Activated CD4-positive, alpha-beta T cell treated with anti-CD3 and anti-CD28 coated beads for 1 hour (primary cell): ENCODE measurements at places on chromosomes 3 and 15.

- DNase-seq = no peak
Observed at GRCh38 chr3:31503456-31503855, 29.3 kb upstream of the STT3B start.

DNA sequence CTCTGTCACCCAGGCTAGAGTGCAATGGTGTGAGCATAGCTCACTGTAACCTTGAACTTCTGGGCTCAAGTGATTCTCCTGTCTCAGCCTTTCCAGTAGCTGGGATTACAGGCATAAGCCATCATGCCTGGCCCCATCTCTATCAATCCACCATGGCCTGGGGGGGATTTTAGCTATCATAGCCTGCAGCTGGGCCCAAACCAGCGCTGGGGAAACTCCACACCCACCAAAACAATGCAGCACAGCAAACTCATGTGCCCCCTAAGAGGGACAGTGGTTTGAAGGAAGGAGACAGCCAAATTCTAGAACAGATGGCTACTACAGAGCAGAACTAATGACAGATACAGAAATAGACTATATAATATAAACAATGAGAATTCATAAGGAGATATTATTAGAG, 13.8 kb upstream of the NSMCE3 start:
- no peak for DNase-seq

- DNase-seq = no peak
Observed at GRCh38 chr3:33544126-33544525, 103.9 kb upstream of the UBP1 start.

DNA sequence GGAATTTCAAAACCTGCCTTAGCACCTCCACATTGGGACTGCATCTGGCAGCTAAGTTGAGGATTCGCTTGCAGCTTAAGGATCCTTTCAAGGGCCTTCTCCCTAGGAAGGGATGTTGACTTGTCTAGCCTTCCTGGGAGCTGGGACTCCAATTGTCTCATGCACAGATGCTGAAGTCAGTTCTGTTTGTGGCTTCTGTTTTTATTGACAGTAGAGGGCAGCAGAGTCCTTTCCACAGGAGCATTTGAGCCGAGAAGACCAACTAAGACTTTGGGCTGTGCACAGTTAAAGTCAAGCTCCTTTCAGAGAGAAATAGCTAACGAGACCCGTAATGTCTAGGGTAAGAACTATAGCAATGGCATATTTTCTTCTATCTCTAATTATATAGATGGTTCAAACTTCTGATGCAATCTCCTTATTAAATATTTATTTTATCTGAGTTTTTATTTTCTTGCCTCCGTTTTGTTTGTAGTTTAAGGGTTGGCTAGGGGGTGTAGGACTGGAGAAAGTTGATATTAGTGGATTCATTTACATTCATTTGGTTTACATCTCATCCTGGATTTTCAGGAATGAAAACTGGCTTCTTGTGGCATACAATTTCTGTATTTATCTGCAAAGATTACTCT, 59.7 kb upstream of the KBTBD8 start:
- DNase-seq = no peak

DNA sequence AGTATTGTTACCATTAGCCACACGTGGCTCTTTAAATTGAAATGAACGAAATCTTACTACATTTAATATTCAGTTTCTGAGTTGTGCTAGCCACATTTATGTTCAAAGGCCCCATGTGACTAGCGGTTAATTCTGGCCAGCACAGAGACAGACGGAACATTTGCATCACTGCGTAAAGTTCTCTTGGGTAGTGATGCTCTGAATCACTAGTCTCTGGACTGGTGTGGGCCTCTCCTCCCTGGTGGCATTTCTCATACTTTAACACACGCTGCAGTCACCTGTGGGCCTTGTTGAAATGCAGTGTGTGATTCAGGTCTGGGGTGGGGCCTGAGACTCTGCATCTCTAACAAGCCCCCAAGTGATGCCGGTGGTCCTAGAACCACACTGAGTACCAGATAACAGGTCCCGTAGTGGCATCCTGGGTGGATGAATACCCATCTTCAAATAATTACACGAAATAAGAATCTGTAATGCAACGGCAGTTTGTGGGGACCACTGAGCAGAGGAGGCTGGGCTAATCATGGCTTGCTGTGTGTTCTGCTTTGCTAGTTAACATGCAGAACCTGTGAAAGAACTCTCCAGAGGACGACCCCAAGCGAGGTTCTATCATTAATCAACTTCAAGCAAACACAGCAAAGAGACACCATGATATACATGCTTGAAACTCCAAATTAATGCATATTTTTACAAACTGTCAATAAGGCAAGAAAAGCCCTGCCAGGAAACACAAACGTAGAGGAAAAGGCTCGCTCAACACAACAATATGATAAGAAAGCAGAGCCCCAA, 623.8 kb downstream of the FOXP1 start:
- no peak for DNase-seq

DNA sequence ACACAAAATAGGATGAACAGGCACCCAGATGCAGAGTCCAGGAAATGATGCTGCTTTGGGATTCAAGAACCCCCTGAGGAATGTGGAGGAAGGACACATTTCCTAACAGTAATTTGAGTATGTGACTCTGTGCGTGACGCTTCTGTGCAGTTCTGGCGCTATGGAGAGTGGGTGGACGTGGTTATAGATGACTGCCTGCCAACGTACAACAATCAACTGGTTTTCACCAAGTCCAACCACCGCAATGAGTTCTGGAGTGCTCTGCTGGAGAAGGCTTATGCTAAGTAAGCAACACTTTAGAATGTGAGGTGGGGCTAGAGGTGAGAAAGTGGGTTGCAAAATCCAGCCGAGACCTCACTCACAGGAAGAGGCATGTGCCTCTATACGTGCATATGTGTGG, 28.3 kb downstream of the CAPN3 start:
- no peak for DNase-seq

- no peak for DNase-seq
Observed at GRCh38 chr15:57861034-57861638, 154.6 kb downstream of the POLR2M start.

DNA sequence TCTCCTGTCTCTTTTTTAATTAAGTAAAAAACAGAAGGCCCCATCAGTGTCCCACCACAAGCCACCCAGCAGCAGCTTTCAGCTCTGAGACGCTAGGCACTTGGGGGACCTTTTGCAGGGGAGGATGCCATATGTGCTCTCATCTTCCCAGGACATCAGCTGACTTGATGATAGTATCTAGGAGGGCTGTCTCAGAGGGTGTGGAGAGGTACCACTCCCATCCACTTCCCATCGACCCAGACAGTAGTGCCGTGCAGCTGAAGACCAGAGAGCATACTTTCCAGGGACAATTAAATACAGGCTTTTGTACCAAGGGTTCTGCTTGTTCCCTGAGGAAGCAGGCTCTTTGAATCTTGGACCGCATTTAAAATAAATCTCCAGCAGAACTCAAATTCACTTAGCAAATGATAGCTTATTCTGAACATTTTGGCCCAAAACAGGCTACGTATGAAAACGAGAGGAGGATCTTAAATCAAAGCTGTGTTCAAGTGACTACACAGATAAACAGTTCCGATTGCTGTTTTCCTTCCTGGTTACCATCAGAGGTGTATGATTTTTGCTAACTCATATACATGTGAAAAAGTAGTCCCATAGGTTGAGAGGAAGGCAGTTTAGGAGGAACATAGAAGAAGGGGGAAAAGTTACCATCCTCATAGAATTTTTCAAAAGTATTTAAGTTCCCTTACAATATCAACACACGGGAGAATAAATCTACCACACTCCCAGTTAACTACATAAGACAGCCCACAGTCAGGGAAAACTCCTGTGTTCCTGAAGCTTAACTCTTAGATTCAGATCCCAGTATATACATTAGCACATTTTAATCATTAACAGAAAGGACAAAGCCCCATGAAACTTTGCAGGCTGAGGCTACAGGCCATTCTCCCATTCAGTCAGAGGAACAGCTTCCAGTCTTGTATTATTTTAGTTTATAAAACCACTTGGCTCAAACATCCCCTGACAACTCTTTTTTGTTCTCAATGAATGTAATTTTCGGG, 9.5 kb downstream of the WNT5A start:
- no peak for DNase-seq

DNA sequence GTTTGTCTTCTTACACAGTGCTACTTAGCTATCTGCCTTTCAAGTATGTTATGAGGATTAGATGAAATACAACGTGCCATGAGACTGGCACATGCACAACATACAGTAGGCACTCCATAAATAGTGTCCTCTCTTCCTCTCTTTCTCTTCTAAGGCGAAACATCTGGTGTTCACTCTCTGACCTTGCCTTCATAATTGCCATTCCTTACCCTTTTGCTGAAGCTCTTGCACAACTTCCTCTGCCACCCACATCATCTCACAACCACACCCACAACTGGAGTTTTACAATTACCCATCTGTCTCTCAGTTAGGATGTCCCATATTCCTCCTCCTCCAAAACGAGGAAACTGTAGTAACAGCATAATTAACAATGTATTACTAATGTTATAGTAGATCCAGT, 26.4 kb upstream of the ACP3 start:
- no peak for DNase-seq

DNA sequence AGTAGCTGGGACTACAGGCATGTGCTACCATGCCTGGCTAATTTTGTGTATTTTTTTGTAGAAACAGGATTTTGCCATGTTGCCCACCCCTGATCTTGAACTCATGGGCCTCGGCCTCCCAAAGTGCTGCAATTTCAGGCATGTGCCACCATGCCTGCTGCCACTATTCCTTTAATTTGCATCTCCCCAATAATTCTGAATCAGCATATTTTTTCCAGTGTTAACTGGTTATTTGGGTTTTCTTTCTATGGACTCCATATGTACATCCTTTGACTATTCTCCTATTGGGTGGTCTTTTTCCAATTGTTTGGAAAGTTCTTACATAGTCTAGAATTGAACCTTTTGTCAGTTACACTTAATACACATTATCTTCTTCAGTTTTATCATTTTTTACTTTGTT, 28.1 kb downstream of the HLTF start:
- no peak for DNase-seq

GRCh38 chr3:48273594-48274211, 32.8 kb downstream of the ZNF589 start:
- peak; percentile 32 for DNase-seq

GRCh38 chr15:65336493-65337435, 32.3 kb downstream of the RNU5B-1 start:
- DNase-seq = no peak

- no peak for DNase-seq
Observed at GRCh38 chr3:144692488-144692887, 720.9 kb downstream of the DIPK2A start.

- DNase-seq = no peak
Observed at GRCh38 chr3:86109434-86109833, 881.5 kb downstream of the VGLL3 start.

GRCh38 chr3:187661267-187661666, 8.9 kb downstream of the SST start:
- DNase-seq = no peak

DNA sequence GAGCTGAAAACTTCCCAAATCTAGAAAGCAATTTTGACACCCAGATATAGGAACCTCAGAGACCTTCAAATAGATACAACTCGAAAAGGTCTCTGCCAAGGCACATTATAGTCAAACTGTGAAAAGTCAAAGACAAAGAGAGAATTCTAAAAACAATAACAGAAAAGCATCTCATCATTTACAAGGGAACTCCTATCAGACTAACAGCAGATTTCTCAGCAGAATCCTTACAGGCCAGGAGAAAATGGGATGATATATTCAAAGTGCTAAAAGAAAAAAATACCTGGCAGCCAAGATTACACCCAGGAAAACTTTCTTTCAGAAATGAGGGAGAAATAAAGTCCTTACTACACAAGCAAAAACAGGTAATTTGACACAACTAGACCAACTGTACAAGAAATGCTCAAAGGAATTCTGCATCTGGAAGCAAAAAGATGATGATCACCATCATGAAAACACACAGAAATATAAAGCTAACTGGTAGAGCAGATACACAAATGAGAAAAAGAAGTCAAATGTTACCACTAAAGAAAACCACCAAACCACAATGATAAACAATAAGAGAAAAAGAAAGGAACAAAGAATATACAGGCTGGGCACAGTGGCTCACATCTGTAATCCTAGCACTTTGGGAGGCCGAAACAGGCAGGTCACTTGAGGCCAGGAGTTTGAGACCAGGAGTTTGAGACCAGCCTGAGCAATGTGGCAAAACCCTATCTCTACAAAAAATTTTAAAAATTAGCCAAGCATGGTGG, 50.4 kb downstream of the ADAM10 start:
- DNase-seq = no peak

GRCh38 chr15:56808160-56808559, 74.9 kb upstream of the ZNF280D start:
- DNase-seq = no peak

DNA sequence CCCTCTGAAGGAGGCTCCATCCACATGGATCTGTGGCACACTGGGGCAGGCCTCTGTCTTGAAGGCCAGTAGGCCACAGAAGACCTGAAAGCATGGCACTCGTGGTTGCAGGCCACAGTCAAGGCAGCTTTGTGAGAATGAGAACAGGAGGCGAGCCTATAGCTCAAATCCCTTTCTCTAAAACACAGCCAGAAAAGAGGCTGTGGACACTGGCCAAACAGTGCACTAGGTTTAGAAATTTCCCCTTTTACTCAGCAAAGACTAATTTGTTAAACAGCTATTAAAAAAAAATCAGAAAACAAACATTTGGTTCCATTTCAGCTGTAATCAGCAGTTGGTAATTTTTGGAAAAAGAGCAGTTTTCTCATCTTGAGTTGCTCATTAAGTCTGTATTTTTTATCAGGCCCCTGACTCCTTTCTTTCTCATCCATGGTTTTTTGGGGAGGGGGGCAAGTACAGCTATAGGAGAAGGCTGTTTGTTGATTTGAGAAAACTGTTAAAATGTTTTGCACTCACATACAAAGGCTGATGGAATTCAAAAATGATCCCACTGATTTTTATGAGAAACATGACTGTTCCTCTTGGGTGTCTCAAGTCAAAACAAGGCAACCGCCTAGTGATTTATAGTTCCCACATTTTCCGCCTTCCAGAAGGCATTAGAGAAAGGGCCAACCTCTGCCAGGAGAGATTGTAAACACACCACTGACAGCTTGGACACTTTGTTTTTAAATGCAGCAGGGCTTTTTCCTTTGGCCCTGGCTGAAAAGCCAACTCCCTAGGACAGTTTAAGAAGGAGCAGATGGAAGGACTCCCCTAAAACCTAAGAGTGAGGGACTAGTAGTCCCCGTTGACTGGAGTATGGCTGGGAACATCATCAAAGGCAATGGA, 28.1 kb downstream of the PARP16 start:
- no peak for DNase-seq

- no peak for DNase-seq
Observed at GRCh38 chr3:17091910-17092582, 207.3 kb downstream of the PLCL2 start.

DNA sequence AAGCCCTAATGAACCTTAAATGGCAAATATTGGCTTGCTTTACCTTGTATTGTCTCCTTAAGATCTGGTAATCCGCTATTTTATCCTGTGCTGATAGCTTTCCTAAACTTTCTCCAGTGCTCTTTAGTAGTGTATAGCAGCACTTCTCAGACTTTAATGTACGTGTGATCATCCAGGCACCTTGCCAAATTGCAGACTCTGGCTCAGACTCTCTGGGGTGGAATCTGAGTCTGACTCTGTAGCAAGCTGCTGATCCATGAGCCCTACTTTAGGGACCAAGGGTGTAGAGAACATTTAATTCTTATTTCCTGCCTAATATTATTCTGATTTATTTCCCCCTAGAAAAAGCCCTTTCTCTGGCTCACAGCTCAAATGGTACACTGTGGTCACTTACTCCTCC, 518.8 kb upstream of the ZNF385D start:
- no peak for DNase-seq

GRCh38 chr3:13158871-13159270, 85.6 kb upstream of the IQSEC1 start:
- DNase-seq = no peak
